ENCODE measurements at places on chromosomes 2 and 18.

GRCh38 chr2:40129725-40130124 lies 322.2 kb downstream of the SLC8A1 start:
- DNase-seq = no peak

DNA sequence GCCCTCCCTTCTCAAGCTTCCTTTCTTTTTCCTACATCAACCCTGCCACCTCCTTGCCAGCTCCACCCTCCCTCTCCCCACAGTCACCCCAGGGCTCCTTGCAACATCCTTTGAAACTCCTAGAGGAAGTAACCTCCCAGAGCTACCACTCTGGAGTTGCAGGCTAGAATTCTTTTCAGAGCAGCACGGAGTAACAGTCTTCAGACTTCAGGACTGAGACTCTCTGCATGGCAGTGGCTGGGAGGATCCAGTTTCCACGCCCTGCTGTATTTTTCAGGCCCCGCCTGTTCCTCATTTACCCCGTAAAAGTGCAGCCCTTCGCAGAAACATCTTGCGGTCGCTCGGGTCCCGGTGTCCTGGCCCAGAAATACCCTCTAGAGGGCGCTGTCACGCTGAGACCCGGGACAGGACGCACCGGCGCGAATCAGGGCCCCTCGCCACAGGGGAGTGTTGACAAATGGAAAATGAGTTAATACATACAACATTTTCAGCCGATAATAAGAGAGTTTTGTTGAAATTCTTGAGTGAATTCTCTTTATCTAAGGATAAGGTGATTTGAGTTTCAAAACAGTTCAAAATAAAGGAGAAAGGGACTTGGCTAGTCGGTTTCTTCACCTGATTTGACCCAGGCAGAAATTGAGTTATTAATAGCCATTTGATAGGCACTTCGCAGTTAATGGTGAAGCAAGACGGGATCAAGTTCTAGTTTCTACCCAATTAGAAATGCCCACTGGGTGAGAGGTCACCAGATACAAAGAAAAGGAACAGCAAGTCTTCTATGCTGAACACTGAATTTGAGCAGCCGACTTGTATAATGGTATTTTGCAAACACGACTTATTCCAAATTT lies 18.5 kb upstream of the NTSR2 start:
- peak; percentile 77 for DNase-seq

GRCh38 chr18:46250812-46251173 lies 146.6 kb downstream of the HAUS1 start:
- DNase-seq = no peak

DNA sequence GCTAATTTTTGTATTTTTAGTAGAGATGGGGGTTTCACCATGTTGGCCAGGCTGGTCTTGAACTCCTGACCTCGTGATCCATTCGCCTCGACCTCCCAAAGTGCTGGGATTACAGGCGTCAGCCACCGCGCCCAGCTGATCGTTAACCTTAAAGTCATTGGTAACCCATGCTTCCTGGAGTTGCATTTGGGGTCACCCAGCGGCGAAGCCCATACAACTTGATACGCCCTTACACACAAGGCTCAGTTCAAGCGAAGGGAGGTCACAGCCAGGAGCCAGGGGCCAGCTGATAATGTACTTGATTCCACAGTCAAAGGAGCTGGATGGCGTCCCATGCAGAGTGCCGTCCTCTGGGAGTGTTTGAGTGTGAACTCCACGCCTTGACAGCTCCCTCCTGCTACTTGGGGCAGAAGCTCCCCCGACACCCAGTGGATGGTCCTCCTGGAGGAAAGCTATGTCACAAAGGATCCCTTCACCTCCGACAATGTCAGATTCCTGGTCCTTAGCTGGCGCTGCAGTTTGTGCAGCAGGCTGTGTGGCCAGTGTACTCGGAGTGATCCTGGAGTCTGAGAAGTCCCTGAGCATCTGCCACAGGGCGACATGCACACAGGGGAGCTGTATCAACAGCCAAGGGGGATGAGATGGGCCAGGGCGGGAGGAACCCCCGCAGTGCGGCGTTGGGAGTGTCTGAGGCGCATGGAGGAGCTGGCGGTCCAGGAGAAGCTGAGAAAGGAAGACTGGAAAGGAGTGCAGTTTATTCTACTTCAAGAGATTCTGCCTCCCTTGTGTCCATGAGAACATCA lies 7.9 kb downstream of the CLHC1 start:
- DNase-seq = no peak

- DNase-seq = no peak
These were observed 13.9 kb upstream of the SLC1A4 start for GRCh38 chr2:64975232-64975821.

- no peak for DNase-seq
These were observed 349.0 kb downstream of the CMPK2 start for GRCh38 chr2:6516674-6517073.

GRCh38 chr18:75003764-75004690 lies 204.9 kb downstream of the PTGR3 start:
- DNase-seq = no peak

- DNase-seq = no peak
These were observed 111.4 kb upstream of the PGAP1 start for GRCh38 chr2:197037863-197038398.

- DNase-seq = no peak
These were observed 163.6 kb upstream of the ALKAL2 start for GRCh38 chr2:451495-451894.

DNA sequence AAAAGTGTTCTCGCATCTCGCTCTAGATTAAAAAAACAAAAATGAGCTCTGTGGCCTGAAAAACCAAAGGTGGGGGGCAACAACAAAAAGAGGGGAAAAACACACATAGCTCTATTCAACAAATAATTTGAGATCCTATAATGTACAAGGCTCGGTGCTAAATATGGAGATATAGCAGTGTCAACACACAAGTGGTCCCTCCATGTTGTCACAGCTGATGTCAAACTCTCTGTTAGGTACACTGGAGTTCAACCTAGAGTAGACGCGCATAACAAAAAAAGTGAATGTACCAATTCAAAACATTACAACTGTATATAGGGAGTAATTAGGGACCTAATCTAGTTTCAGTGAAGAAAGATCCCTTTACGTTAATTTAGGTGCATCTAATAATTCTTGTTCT lies 5.9 kb downstream of the NCL start:
- no peak for DNase-seq

DNA sequence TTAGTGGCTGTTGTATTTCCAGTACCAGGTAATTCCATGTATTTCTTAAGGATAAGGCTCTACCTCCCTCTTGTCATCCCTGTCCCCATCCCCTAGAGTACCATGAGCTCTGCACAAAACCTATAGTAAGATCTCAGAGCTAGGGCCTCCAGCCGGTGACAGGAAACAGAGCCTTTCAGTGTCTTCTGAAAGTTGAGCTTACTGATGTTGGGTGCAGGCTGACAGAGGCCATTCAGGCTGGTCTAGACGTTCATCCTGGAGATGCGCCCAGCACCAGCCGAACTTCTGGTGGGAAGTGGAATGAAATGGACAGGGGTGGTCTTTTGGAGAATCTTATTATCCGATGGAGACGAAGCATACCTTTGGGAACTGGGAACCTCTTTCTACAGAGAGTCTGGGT lies 16.7 kb upstream of the LYPD6B start:
- DNase-seq = no peak

DNA sequence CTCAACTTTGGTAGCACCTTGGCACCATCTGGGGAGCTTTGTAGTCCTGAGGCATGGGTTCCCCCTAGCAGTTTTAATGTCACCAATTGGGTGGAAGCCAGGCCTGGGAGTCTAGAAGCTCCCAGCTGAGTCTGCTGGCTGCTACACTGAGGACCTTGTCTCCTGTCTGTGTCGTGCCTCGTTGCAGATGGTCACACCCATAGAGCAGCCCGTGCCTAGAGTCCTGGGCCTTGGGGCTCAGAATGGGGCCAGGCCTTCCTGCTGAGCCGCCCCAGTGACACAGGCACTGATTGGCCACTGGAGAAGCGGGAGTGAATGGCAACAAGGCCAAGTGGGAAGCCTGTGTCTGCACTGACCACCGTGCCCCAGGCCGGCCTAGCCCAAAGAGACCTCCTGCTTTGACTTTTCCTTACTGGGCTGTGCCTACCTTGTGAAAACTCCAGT lies 113.2 kb downstream of the SH3RF3 start:
- no peak for DNase-seq

DNA sequence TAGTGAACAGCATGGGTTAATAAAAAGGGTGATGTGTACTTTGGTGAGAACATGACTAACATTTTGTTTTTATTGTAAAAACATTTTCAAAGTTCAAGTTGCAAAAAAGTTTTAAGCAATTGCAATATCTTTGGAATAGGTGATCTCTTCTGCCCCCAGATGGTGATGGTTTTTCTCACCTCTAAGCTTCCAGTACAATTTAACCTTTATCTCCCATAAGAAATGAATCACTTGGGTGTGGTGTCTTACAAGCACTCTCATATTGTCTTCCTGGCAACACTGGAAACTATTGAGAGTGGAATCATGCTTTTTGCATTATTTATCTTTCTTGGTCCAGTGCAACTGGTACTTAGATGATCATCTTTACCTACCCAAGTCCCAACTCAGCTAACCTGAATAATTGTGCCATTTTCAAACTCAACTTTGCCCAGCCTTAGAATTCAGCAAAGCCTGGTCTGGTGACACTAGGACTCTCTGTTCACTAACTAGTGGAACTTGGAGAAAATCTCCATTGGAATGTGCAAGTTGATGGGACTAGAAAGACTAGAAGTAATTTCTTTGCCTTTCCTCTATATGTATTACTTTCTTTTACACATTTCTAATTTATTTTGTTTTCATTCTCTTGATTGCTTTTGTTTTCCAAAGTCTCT lies 964.7 kb upstream of the ZEB2 start:
- DNase-seq = no peak

DNA sequence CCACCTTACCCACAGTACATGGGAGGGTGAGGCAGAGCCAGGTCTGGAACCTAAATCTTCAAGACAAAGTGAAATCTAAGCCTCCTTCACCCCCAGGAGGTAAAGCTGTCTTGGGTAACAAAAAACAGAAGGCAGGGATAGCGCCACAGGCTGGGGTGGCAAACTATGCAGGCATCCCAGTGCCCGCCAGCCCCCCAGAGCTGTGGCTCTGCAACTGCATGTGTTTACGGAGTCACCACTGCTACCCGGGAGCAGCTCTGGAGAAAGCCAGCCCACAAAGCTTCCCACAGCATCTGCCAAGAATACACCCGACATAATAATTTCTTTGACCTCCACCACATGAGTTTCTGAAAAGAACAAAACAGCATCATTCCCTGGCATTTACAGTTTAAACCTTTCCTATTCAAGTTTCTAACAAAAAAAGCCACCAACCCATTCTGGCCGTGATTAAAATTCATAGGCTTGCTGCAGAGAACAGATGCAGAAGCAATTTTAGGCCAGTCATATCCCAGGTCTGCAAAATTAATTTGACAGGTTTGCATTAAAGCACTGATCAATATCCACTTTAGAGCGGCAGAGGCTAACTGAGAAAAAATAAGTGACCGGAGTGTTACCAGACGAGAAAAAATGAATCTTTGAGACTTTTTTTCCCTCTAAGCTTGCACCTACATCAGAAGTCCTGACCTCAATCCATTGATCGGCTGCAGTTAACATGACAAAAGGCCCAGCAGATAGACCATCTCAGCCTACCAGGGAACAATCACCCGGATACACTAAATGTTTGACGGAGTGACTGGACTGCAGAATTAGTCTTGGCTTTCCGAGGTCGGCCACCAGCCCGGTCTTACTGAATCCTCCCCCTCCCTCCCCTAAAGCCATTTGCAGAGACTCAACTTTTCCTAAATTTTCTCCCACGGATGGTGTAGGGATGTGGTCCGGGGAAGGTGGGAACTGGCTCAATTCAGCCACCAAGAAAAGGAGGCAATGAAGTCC lies 309.6 kb upstream of the SKOR2 start:
- DNase-seq = no peak

DNA sequence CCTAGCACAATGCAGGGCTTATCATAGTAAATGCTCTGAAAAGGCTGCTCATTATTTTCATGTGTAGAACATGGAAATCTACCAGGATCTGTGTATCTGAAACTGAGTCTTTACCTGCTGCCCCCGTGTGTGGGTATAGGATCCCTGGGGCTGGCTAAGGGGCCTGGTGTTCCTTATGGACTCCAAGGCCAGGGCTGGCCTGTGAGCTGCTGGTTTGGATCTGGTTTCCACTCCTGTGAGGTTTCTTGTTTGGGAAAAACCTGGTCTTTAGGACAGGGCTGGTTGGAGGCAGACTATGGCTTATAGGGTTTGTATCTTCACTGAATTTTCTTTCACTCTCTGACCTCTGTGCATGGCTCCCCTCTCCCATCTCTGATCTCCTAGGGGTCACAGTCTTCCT lies 80.8 kb downstream of the DYSF start:
- no peak for DNase-seq

DNA sequence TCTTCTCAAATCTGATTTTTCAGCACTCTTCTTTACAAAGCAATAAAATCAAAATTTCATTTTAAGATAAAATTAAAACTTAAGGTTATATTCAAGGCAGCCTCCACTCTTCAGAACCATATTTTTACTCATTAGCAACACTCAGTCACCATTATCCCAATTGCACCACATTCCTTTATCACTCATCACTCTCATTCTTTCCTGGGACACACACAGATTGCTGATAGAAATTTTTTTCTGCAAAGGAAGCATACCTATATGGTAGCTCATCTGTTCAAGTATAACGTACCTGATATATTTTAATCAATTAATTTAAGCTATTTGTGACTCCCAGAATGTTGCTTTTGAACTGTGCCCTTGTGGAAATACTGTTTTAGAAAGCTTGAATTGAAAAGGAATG lies 1559.3 kb upstream of the ZEB2 start:
- DNase-seq = no peak

DNA sequence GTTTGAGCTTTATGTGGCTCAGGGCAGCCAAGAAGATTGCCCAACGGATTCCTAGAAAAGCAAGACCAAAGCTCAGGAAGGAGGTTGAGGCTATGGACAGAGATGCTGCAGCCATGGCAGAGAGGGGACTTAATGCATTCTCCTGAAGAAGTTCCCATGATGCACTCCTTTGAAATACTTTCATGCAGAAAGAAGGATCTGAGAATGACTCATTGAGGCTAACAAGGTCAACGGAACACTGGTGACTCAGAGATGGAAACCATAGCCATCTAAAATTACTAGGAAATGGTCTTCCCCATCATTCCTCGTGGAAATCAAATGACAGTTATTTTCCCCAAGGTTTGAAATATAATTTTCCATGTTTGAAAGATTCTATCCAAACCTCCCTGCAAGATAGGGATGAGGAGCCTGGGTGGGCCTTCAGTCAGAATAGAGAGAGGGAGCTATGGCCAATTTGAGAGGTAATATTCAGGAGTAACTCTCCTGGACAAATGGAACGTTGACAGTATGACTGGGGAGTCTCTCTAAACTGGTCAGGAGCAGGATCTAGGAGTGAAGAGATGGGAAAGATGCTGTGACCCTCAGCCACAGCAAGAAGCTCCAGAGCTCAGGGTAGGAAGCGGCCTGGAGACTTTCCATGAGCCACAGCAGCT lies 63.0 kb downstream of the REEP1 start:
- no peak for DNase-seq

Measured in activated CD4-positive, CD25-positive, alpha-beta regulatory T cell (primary cell).